ENCODE measurements at places on chromosomes 7 and 10.

- no peak for DNase-seq
Measured at GRCh38 chr10:104103956-104104355, 18.0 kb upstream of the SFR1 start.

DNA sequence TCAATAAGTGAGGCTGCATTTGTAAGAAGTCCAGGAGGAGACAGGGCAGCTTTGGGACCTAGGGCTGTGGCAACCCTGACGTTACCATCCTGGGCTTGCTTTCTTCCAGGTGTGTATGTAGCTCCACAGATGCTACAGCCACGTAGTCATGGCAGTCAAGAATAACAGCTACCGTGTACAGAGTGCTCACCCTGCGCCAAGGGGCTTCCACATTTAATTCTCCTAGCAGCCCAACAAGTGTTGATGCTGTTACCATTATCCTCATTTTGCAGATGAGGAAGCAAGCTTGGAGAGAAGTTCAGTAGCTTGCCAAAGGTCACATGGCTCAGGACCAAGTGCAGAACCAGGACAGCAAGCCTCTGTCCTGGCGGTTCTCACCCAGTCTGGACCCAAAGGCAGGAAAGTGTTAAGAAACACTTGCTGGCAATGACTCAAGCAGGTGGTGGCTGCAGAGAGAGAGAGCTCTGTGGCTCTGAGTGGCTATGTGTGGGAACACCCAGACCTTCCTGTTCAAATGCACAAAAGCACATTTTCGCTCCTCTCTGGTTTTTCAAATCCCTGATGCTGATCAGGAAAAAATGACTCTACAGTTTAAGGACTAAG, 89.8 kb downstream of the CREM start:
- peak; percentile 26 for DNase-seq

- no peak for DNase-seq
Measured at GRCh38 chr7:88635149-88635548, 124.4 kb upstream of the ZNF804B start.

GRCh38 chr10:114544045-114544659, 113.9 kb downstream of the ABLIM1 start:
- DNase-seq, result peak; percentile 65

- DNase-seq, result no peak
Measured at GRCh38 chr10:127123626-127124025, 72.8 kb downstream of the INSYN2A start.

- no peak for DNase-seq
Measured at GRCh38 chr10:133523631-133524203, 3.4 kb upstream of the CYP2E1 start.

DNA sequence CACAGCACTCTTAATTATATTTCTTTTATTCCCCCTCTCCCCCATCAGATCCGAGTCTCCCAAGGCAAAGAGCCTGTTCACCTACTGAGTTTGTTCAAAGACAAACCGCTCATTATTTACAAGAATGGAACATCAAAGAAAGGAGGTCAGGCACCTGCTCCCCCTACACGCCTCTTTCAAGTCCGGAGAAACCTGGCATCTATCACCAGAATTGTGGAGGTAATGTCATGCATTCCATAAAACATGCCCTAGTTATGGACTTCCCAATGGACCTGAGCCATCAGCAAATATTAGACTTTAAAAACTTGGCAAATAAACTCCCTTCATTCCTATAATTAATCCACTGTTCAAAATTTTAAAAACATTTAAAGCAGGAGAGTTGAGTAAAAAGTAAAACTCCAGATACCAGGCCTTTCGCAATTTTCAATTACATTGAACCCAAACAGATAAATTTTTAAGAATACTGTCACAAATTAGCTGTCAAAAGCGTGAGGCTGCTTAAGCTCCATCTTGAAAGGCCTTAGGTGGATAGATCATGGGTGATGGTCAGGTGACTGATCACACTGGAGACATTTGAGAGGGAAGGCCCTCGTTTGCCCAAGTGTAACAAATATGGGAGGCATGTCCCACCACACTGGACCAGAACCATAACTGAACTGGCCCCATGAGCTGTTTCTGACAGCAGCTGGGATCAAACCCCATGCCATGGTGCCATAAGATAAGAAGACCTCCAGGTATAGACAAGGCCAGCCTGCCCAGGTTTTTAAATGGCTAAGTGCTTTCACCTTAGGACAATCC, 46.9 kb upstream of the ARL4A start:
- DNase-seq, result no peak

GRCh38 chr10:36118314-36118713, 476.2 kb upstream of the FZD8 start:
- DNase-seq, result no peak

DNA sequence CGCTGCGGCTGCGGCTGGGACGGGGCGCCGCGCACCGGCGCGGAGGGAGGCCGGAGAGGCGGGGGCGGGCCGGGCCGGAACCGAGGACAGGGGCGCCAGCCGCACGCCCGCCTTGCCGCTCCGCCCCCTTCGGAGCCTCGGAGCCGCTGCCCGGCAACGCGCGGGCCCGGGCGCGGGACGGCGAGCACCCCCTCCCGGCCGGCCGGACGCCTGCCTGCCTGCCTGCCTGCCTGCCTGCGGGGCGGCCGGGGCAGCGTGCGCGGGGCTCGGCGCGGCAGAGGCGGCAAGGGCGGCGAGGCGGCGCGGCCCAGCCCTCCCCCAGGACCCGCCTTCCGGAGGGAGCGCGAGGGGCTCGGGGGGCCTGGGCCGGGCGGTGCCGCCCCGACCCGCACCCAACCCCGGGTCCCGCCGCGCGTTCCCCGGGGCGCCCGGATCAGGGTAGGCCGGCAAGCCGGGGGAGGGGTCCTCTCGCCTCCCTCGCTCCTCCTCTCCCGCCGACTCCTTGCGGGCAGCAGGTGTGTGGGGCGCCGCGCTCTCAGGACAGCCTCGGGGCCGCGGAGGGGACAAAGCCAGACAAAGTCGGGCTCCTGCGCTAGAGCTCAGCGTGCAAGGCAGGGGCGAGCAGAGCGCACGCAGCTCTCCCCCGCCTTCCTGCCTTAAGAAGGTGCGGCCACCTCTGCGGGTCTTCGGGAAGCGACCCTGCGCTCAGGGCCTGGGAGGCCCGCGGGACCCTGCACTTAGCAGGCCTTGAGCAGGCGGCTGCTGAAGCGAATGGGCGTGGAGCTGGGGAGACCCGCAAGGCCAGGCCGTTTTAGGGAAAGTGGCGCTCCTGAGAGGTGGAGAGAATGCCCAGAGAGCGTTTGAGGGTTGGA, at the start of gene KIAA1549:
TSS of gene KIAA1549 (minus strand) at position 58 of the 872 bp plus-strand sequence. CDS start 120 bp downstream, outside the sequence.
- peak; percentile 55 for DNase-seq

DNA sequence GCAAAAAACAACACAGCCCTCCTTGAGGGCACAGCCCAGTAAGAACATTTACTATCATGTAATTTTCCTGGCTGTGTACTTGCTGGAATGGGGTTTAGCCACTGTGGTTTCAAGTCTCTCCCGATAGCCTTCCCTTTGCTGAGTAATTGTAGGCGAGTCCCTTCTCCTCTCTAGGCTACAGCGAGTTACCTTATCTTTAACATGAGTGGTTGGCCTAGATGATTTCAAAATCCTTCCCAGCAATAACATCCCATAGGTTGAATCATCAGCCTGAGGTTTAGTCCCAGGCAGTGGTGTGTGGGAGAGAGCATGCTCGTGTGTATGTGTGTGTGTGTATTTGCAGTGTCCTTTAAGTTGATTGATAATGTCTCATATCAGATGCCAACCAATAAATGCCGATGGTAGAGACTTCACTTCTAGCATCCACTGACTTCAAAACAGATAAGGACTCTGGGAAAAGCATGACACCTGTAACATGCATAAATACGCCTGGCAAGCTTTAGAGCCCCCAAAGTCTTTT, 142.9 kb upstream of the ZMIZ1 start:
- no peak for DNase-seq

DNA sequence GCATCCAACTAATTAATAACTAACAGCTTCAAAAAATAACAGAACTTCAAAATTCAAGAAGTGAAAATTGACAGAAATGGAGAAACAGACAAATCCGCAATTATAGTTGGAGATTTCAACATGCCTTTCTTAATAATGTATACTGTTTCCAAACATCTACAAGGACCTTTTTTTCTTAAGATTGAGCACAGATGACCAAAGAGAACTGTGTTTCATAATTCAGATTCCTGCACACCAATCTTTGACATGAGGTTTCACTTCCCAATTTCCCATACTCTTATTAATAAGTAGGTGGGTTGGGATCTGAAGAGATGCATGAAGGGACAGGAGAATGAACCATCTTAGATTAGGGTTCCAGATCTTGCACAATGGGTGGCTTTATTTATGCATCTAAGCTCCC, 24.9 kb upstream of the GIMAP7 start:
- no peak for DNase-seq

GRCh38 chr7:150909200-150909995, 57.1 kb downstream of the AOC1 start:
- DNase-seq, result no peak

GRCh38 chr10:53955091-53955490, 845.9 kb downstream of the PCDH15 start:
- no peak for DNase-seq
